Activated CD8-positive, alpha-beta memory T cell treated with anti-CD3 and anti-CD28 coated beads for 36 hours (primary cell): ENCODE measurements at places on chromosomes 4 and X. TPM values are rescaled to one million over a fixed set of nuclear protein-coding genes. Genes with fewer than 3 reads are reported as not detected.

Gene TMEM35A
- not detected for total RNA-seq

Gene TBC1D19
- total RNA-seq, result 4.2 TPM

Gene TGIF2LX
- not detected for total RNA-seq

Gene UGT2B11
- not detected for total RNA-seq

Gene DCX
- total RNA-seq, result not detected

Gene CFAP99
- total RNA-seq, result not detected

Gene FAT1
- not detected for total RNA-seq

Gene C4orf36
- 0.44 TPM for total RNA-seq

Gene CITED1
- total RNA-seq, result not detected

Gene KIF4A
- total RNA-seq, result 19.7 TPM

Gene CT55
- not detected for total RNA-seq

Gene CLOCK
- total RNA-seq, result 15.7 TPM

Gene PCDH7
- total RNA-seq, result not detected

Gene CSAG3
- not detected for total RNA-seq
